ENCODE measurements at places on chromosomes 13 and 19. TPM values are rescaled to one million over a fixed set of nuclear protein-coding genes. Genes with fewer than 3 reads are reported as not detected.
A peak's percentile ranks its signal among the peaks of the same experiment; 100 is the strongest.

DNA sequence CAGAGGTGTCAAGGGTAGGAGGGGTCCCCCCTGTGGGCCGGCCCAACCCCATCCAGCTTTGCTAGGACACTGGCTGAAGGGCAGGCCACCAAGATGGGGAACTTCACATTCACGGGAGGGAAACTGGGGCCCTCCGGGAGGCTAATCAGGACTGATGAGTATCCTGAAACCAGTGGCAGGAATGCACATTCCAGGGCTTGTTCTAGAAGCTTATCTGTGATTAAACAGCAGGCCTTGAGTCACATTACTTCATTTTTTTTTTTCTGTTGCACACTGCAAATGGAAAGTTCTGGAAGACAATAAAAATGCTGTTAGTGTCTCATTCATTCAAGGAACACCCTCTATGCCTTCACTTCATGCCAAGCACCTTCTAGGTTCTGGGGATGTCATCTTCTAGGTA, 15.5 kb upstream of the SIGLEC11 start:
- DNase-seq = no peak

- DNase-seq = no peak
Observed at GRCh38 chr13:90908792-90909191, 438.7 kb upstream of the MIR17HG start.

GRCh38 chr13:114136576-114136975, 4.2 kb upstream of the RASA3 start:
- DNase-seq = peak; percentile 21

- DNase-seq = no peak
Observed at GRCh38 chr13:113655346-113656002, 2.5 kb downstream of the ATP4B start.

DNA sequence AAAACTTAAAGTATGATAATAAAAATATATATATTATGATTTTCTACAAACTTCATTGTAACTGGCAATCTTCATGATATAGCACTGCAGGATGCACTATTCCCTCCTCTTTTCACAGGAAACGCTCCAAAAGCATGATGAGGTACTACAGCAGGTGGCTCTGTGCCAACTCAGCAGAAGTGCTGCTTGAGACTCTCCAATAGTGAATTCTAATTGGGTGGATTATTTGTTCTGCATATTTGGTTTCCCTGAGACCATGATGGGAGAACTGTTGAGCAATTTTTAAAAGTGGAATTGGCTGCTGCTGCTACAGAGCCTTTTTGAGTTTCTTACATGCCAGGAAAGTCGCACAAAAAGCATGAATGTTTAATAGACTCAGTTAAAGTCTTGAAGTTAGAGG, 1782.4 kb upstream of the PCDH20 start:
- DNase-seq = no peak

Gene TNFSF13B
- polyA plus RNA-seq = 1.6 TPM

All from pancreas (tissue), 10 donors.